AML-193 (cell line): ENCODE measurements at places on chromosomes 16 and 17.

- DNase-seq, result no peak
These were observed 124.5 kb downstream of the PRKCB start for GRCh38 chr16:23960081-23960885.

DNA sequence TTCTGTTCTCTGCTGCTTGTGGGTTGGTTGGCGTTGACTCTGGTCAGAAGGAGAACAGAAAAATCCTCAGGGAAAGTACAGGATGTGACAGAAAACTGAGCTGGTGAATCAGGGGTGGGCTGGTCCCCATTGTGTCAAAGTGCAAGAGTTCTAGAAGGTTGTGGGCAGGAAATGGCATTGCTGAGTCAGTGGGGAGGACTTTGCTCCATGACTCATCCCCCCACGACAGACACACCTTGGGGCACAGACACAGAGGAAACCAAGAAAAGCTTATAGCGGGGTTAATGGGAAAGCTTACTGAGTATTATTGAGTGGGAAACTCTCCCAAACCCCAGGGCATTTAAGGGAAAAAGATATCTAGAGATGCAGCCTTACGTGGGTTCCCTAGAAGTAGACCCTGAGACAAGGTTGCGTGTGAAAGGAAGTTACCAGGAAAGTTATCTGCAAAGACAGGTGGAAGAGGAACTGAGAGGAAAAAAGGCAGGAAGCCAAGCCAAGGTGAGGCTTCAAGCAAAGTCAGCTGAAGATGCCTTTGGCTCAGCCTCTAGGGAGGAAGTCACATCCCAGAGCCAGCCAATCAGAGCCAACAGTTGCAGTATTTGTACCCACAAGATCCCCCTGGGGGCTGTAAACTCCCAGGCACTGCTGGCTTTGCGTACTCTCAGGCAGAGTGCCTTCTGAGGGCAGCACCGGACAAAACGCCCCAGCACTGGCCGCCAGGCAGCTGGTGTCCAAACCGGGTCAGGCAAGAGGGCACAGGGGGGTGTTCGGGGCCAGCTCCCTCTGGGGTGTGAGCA is 86.4 kb downstream of the FOXL1 start:
- no peak for DNase-seq

- no peak for DNase-seq
These were observed 21.9 kb downstream of the ZNF423 start for GRCh38 chr16:49833796-49834530.

DNA sequence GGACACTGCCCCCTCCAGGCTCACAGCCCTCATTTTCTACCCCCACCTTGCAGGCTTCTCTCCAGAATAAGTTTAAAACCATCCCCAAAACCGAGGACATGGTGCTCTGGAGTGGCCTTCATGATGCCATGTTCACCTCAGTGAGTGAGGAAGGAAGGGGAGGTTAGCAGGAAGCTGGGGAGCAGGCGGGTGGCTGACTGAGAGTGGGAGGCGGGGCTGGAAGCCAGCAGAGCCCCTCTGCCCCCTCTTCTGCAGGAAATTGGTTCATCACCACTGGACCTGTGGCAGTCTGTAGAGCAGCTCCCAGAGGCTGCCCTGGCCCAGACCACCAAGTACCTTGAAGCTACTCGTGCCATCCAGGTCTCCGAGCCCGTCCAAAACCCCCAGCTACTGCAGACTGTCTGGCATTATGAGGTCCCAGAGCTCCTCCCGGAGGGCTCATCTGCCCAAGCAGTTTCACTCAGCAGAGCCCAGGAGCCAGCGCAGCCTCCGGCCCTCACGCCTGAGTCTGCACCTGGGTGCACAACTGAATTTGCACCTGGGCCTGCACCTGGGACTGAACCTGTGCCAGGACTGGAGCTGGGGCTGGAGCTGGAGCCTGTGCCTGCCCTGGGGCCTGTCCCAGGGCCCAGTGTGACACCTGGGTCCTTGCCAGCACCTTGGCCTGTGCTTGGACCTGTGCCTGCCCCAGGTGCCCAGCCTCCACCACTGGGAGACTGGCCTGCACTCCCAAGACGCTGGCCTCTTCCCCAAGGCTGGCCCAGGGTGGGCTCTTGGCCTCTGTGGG is 19.0 kb downstream of the C16orf96 start:
- DNase-seq, result no peak

DNA sequence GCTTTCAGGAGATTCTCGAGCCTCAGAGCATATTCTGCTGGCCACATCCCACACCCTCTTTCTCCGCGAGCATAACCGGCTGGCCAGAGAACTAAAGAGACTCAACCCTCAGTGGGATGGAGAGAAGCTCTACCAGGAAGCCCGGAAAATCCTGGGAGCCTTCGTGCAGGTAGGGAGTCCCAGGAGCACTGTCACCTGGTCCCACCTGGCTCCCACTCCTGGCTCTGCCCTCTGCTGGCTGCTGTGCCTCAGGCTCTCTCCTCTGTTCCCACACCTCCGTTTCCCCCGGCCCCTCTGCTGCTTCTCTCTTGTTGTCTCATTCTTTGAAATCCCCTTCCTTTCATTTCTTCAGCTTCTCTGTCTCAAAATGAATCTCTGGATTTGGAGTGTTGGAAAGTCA is 16.4 kb downstream of the LPO start:
- DNase-seq, result no peak

GRCh38 chr16:11667221-11667823 is 933 bp upstream of the SNN start:
- no peak for DNase-seq

DNA sequence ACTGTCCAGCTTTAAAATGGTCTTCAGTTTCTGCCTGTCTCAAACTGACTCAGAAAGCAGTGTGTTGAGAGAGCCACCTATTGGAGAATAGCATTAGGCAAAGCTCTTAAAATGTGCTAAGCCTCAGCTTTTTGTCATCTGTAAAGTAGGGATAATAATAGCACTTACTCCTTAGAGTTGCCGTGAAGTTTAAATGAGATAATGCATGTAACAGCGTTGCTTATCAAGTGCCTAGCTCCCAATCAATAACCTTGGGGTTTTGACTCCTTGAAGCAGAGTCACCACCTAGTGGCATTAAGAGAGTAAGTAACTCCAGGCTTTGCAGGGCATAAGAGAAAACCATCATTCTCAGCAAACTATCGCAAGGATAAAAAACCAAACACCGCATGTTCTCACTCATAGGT is 163.3 kb downstream of the HS3ST2 start:
- peak; percentile 18 for DNase-seq

- peak; percentile 64 for DNase-seq
These were observed 1.5 kb downstream of the AMZ2 start for GRCh38 chr17:68249354-68249765.

GRCh38 chr16:27220991-27221390 is 17.7 kb downstream of the KDM8 start:
- DNase-seq, result no peak

- no peak for DNase-seq
These were observed 2139.4 kb downstream of the TP53TG3F start for GRCh38 chr16:35598696-35599332.

DNA sequence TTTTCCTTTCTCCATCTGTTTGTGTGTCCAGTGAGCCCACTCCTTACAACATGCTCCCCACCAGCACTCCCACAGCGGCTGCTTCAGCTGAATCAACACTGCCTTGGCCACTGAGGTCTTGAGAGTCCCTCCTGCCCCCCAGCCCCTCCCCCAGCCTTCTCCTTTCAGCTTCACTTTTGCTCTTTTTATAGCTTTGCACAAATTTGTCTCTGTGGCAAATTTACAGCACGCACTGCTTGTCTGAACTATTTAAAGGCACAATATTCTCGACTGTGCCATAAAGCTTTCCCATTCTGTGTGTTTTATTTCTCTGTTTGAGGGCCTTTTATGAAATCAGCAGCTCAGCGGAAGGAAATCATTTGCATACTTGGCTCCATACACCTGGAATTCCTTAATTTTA is 579.3 kb downstream of the TOX3 start:
- no peak for DNase-seq

- DNase-seq, result no peak
These were observed 222.3 kb downstream of the WWOX start for GRCh38 chr16:78321620-78322360.

DNA sequence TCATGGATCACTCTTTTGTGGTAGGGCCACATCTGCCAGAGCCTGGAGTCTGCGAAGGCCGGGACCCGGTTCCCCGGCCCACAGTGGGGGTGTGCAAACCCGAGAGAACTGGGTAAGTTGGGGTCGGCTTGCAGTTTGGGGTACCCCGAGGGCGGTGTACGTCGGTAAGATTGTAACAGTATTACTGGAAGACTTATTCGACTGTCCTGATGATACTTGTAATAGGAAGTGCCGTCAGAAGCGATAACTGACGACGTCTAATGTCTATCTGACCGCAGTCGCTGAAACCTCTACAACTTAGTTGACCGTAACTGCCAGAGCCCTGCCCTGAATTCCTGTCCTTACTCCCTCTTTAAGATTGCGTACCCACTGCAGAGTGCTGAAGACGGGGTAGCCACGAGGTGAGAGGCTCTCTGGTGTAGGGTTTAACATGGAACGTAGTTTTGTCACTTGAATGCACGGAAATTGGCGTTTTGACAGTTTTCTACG is 24.0 kb downstream of the TRPV2 start:
- DNase-seq, result no peak

DNA sequence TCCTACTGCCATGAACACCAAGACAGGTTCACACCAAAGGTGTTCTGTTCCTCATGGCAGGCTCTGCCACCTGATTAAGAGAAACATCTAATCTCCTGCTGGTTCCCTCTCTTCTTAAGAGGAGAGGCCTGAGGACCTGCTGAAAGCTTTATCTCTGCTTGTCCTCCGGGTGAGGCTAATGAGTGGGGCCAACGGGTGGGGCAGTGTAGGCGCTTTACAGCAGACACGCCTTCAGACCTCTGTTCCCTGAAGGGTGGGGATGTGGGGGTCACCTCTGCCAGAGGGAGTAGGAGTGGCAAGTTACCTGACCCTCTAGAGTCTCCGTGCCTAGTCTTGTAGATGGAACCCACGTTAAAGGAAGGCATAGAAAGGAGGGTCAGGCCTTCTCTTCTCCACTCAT is 4.2 kb upstream of the MRM1 start:
- no peak for DNase-seq

DNA sequence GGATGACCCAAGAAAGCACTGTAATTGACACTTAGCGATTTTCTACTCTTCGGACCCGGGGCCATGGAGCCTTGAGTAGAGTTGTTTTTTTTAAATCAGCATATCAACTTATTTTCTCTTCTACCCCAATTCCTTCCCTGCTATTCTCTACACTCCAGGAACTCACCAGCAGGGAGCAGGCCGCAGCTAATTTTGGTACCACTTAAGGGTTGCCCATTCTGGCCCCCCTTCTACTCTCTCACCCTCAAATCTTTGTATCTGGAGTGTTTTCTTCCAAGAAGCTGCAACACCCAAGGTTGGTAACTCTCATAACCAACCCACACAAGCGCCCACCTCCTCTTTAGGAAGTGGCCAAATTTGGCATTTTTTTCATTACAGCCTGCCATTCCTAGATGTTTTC is 5.5 kb upstream of the ERAL1 start:
- peak; percentile 71 for DNase-seq

DNA sequence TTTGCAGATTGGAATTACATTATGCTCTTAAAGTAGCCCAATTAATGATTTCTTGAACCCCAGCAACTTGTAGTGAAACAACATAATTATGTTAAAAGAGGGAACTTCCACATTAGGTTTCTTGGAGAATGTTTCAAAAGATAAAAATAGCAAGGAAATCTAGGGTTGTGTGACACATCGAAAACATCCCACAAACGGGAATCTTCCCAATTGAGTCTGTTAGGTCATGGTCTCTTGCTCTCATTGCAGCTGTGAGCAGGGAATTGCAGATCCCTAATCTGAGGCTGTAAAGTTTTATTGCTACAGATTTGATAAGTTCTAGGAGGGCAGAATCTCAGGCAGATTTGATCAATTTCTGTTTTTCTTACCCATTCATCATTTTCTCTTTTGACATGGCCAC is 6.7 kb upstream of the LPO start:
- no peak for DNase-seq

DNA sequence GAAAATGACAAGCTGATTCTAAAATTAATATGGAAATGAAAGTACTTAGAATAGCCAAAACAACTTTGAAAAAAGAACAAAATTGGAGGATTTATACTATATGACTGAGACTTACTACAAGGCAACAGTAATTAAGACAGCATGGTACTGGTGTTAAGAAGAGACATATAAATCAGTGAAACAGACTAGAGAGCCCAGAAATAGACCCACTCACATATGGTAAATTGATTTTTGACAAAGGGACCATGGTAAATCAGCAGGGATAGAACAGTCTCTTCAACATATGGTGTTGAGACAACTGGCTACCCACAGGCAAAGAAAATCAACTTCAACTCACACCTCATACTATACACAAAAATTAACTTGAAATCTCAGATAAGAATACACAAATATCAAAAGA is 12.9 kb downstream of the CMC2 start:
- no peak for DNase-seq
